ENCODE measurements at places on chromosomes 16 and 17.

DNA sequence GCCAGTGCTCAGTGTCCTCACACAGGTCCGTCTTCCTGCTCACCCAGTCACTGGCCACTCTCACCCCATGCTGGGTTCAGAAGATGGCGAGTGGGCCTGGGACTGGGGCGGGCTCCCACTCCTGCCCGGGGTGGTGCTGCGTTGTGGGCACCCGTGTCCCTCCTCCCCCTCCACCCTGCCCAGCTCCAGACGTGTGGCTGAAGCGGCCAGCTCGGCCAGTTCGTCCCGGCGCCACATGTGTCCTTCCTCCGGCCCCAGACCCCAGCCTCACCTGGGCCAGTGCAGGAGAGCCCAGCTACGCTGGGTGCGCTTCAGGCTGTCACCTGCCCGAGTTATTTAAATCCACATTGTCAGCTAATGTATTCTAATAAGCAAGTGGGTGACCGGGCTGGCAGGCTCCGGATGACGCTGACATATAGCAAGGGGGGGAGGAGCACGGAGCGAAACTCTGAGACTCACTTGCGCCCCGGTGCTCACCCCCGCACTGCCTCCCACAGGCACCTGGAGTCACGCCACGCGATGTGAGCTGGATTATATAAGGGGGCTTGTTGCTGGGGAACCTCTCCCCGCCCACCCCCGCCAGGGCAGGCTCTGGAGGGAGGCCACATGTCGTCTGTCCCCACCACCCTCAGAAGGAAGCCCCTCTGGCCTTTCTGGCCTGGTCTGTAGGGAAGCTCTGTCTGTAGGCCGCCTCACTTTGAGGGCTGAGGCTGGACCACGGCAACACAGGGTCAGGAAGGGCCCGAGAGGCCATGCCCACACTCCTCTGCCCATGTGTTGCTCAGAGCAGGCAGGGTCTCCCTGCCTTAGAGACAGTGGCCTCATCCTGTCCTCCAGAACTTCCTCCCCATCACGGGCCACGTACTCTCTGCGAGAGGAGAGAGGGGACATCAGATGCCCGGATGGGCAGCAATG, 7.1 kb upstream of the BAIAP2 start:
- no peak for DNase-seq

DNA sequence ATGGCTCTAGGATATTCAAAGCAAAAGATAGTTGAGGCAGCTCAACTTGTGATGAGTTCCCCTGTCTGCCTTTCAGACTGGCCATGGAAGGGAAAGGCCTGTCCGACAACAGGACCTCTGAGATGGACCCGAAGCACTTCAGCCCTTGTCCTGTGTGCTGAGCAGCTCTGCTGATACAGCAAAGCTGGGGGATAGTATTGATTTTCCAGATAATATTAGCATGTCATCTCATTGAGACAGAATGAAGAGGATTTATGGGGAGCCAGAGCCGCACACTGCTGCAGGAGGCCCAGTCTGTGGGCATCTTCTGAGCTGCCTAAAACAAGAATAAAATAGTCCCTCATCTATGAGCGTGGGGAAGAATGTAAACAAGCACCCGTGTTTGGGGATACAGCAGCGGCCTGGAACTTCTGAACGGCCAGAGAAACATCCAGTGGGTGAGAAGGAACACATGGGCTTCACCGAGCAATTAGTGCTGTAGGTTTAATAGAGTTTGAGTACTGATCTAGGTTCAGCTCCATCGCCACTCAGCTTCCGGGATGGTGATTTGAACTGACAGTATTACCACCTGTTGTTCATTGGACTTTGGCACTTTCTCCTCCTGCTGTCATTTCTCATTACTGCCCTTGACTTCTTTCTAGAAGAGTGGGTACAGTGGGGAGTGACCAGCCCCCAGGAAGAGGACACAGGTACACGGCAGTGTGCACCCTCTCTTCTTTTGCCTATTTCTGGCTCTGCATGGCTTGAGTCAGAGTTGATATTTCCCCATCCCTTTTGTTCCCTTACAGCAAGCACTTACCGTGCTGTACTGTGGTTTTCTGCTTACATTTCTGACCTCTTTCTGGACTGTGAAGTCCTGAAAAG, 96.5 kb upstream of the TBX2 start:
- DNase-seq = no peak

DNA sequence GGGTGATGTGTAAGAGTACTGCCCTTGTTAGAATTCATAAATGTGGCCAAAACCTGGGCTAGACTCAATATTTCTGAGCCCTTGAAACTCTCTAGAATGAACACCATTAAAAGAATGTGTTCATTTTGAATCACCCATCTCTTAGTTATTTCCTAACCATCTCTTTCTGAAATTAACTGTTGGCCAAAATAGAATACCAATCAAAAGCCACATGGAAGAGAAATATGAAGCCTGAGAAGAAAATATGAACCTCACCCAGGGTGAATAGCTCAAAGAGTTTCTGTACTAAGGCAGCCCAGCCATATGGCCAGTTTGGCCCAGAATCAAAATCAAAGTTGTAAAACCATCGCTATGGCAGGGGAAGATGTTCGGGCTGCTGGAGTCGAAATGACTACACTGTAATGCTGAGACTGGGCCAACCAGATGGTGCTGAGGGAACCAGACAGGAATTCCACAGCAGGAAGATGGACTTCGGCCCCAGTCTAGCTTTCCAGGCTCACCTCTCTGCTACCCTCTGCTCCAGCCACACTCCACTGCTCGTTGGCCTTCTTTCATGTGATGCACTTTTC, 154.3 kb upstream of the ZFHX3 start:
- DNase-seq = no peak

DNA sequence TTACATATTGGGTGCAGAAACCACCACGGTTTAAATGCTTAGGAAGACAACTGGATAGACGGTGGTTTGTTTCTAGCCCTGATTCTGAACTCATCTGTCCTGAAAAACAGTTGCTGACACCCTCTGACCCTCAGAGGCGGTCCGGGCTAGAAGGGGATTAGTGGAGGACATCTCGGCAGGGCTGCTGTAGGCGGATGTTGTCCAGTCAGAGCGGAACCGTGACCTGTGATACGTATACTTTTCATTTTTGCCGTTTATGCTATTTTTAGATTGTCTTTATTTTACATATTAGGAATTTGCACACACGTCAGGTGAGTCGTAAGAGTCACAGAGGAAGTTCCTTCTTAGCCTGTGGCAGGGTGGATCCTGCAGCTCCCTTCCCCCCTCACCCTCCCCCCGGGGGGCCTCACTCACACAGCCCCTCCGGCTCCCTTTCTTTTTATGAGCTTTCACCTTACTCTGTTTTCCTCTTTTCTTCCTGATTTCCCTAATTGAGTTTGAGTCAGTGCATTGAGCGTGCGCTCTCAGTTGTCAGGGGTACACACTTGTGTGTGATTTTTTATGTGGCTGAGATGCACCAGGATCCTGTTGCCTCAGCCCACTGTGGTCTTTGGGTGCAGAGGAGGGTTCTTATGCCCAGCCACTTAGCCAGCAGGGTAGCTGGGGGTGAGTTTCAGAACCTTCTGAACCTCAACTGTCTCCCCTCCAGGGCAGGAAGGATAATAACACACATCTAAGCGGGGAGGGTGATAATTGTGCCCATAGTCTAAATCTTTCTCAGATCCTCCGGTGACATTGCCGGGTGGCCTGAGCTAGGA, 211.1 kb upstream of the CHMP6 start:
- DNase-seq = no peak

DNA sequence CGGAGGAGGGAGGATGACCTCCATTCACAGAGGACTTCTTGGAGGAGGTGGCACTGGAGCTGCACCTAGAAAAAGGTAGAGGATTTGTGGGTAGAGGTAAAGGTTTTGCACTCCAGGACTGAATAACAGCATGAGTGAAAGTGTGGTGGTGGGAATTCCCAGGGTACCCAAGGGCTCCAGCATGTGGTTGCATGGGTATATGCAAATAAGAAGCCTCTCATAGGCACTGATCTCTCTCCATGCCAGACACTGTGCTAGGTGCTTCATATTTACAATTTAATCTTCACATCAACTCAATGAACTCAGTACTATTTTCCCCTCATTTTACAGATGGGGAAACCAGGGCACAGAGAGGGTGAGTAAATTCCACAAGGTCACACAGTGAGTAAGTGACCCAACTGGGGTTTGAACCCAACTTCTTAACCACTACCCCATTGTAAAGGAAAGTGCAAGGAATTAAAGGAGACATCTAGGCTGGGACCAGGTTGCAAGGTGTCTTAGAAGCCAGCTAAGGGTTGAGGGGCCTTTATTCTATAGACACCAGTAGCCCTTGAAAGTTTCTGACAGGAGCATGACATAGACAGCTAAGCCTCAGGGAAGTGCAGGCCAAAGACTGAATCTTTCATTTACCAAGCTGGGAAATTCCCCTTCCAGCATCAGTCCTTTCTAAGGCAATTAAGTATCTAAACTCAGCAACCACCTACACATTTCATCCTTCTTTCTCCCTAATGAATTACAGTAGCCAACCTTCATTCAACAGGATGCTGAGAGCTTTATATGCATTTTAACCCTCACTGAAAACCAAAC, 21.3 kb downstream of the SCNN1B start:
- DNase-seq = no peak

DNA sequence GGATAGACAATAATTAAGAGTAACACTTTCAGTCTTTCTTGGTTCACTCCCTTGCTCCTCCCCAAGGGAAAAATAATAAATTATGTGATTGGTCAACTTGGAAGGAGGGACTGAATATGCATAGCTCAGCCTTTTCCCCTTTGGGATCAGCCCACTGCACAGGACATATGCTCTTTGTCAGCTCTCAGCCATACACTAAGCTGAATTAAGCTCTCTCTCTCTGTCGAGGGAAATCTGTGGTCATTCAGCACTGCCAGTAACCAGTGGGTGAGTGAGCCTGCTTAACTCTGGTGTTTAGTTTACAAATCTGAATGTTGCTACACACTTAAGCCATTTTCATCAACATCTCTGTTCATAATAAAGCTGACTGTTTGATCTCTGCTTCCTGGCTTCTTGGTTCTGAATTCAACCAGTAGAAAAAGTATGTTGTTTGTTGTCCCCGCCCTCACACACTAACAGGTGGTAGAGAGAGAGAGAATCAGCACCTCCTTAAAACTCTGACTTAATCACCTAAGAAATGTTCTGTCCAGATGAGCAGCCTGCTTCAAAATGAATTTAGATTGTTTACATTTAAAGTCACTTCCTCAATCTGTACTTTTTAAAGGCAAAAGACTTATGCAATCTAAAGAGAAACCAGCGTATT, 102.3 kb upstream of the C17orf78 start:
- DNase-seq = no peak

GRCh38 chr17:76796081-76796480, 58.2 kb downstream of the MFSD11 start:
- no peak for DNase-seq

DNA sequence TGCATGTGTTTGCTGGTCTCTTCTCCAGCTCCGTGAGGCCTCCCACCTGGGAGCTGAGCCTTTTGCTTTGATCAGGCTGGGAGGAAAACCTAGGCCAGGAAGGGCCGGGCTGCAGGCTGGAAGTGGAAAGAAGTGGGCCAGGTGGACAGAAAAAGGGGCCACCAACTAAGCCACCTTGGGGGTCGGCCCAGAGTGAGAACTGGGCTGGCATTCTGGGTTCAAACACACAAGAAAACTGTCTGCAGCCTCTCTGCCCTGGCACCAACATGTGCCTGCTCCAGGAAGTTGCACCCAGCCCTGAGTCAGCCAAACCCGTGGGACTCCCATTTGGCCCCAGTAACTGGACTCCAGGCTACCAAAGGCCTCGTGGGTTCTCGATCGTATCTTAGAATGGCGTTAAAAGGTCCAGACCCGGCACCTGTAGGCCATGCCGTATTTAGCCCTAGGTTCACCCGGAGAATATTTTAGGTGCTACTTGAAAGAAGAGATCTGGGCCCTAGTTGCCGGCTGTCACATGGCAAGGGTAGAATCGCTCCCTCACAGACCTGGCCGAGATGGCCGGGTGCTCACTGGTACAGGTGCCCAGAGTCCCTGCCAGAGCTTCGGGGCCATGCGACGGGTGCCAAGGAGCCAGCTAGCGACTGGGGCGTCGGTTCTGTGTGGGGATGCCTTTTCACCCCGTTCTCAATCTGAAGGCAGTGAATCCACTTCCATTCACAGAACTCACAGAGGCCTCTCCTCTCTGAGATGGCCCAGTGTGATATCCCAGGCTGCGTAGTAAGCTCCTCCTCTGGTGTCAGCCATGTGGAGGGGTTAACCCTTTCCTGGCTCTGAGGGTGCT, 236.6 kb downstream of the MRTFB start:
- no peak for DNase-seq

GRCh38 chr17:8623591-8623990, 6.9 kb downstream of the MYH10 start:
- no peak for DNase-seq

- no peak for DNase-seq
These were observed 238.5 kb downstream of the SOX9 start for GRCh38 chr17:72359274-72359673.

- DNase-seq = no peak
These were observed 4.6 kb downstream of the ANKRD13B start for GRCh38 chr17:29597361-29598172.

DNA sequence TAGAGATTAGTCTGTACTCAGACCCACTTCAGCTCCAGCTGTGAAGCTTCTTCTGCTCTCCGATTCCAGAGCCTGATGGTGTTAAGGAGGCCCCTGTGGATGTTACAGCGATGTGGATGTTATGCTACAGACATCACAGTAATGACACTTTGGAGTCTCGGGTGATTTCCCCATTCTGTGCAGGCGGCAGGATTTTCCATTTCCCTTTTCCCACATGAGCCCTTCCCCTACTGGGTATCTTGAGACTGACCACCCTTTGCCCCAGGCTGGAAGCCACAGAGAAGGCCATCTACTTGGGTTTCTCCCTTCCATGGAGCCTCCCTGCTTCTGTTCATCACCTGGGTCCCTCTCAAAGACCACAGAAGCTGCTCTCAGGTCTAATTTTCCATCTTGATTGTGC, 78.3 kb downstream of the KCNJ12 start:
- no peak for DNase-seq

DNA sequence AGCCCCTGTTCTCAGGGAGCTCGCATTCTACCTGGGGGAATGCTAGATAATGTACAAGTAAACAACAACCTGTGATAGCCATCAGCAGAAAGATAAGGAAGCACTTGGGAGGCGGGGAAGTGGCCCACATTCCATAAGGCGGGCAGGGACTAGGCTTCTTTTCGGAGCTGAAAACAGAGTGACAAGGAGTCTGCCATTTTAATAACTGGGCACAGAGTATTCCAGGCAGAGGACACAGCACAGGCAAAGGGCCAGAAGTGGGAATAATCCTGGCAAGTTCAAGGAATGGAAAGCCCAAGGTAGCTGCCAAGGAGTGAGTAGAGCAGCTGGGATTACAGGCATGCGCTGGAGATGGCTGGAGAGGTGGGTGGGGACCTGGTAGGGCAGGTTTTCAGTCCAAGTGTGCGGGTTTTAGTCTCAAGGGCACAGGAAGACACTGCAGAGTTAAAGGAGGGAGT, 24.3 kb downstream of the USP43 start:
- no peak for DNase-seq
